ENCODE measurements at places on chromosomes 6 and 20.
A peak's percentile ranks its signal among the peaks of the same experiment; 100 is the strongest.

DNA sequence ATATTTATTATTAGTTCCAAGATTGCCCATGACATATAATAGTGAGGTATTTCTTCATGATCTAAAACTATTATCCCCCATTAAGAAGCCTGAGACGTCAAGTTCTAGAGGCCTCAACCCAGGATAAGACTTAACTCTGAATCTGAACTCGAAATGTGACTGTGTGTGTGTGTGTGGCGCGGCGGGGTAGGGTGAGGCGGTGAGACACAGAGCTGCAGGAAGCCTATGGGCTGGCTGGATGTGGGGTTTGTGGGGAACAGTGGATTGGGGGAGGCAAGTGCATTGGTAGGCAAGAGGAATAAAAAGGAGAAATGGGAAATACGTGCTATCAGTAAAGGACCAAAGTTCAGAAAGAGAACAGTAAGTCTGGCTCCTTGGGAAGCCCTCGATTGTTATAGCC, 66.5 kb upstream of the RNF146 start:
- no peak for DNase-seq

GRCh38 chr6:106413016-106413415, 52.5 kb downstream of the CRYBG1 start:
- DNase-seq, result no peak

GRCh38 chr6:7073821-7074525, 33.8 kb upstream of the RREB1 start:
- DNase-seq, result no peak

DNA sequence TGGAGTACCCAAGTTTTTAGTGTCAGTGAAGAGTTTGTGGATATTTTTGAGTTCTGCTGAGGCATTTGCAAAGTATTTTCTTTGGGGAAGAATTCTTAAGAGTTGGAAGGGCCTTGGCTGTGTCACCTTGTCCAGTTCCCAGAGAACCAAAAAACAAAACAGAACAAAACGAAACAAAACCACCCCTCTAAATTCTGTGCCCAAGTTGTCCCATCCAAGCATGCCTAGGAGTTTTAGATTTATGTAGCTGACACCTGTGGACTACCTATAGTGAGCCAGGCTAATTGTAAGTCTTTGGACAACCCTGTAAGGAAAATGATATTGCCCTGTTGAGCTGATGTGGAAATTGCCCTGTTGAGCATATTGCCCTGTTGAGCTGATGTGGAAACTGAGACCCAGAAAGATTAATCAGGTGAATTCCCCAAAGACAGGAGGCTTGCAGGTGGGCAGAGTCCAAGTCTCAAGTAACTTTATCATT, 1.0 kb upstream of the ECI2 start:
- no peak for DNase-seq

DNA sequence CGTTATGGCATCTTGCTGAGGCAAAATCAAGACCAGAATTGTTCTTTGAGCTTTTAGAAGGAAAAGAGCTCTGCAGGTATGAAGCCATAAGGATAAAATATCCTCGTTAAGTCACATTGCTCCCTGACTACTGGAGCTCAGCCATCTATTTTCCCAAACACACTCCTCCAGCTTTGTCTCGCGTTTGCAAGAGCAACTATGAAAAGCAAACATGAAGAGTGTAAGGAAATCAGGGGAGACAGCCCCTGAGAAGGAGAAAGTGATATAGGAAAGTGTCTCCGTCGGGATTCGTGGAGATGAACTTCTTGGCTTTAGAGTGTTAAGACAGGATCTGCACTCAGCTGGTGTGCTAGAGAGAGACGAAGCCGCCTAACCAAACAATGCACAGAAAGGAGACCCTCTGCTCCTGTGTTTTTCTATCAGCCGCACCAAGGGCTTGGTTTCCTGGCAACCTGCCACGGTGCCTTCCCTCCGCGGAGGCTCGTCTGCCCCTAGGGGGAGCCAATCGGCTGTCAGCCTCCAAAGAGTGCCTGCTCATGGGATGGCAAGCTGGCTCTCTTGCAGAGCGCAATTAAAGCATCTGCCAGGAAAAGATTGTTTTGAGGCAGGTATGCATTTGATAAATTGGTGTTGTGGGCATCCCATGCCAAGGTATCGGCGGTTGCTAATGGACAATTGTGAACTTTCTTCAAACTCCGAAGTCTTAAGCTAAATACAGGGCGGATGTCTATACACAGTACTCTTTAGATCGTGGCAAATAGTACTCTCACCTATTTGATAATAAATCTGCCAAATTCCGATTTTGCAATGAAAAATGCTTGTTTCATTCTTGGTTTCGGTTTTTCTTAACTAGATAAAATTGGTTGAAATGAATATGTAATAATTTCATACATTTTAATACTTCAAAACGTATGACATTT, 603.2 kb downstream of the RNF144B start:
- peak; percentile 47 for DNase-seq

GRCh38 chr20:25229486-25230165, 18.3 kb upstream of the PYGB start:
- no peak for DNase-seq
